ENCODE measurements at places on chromosomes 3 and 15. TPM values are rescaled to one million over a fixed set of nuclear protein-coding genes. Genes with fewer than 3 reads are reported as not detected.

PIERCE2 gene
- 3.5 TPM for polyA plus RNA-seq

ZNF609 gene
- polyA plus RNA-seq: 14.1 TPM

IL5RA gene
- 0.13 TPM for polyA plus RNA-seq

EFCC1 gene
- 1.9 TPM for polyA plus RNA-seq

- H3K4me3 ChIP-seq: no peak overlapping the region
- H3K36me3 ChIP-seq: no peaks in the 10 kb centered on the region
- H3K27ac ChIP-seq: no peak overlapping the region
- H3K4me1 ChIP-seq: no peaks in the 10 kb centered on the region
- peak; percentile 41 for DNase-seq
- no peaks in the 10 kb centered on the region for H3K27me3 ChIP-seq
These were observed 53.0 kb upstream of the HES1 start for GRCh38 chr3:194082743-194083636.

- DNase-seq: no peak
- peaks cover 20% of the 10 kb centered on the region for H3K27me3 ChIP-seq
- H3K4me3 ChIP-seq: no peak overlapping the region
- H3K36me3 ChIP-seq: no peaks in the 10 kb centered on the region
- no peaks in the 10 kb centered on the region for H3K4me1 ChIP-seq
These were observed 136.3 kb upstream of the PRR20G start for GRCh38 chr3:127423856-127424765.

GRCh38 chr3:64459711-64460110, 228.1 kb downstream of the ADAMTS9 start:
- no peak overlapping the region for H3K27ac ChIP-seq
- H3K4me1 ChIP-seq: no peaks in the 10 kb centered on the region
- no peaks in the 10 kb centered on the region for H3K27me3 ChIP-seq
- DNase-seq: no peak

GRCh38 chr3:48140936-48141603, 47.1 kb downstream of the CDC25A start:
- peaks cover 7% of the 10 kb centered on the region for H3K4me1 ChIP-seq
- no peaks in the 10 kb centered on the region for H3K27me3 ChIP-seq
- no peak overlapping the region for H3K4me3 ChIP-seq
- H3K36me3 ChIP-seq: no peaks in the 10 kb centered on the region
- DNase-seq: no peak

DNA sequence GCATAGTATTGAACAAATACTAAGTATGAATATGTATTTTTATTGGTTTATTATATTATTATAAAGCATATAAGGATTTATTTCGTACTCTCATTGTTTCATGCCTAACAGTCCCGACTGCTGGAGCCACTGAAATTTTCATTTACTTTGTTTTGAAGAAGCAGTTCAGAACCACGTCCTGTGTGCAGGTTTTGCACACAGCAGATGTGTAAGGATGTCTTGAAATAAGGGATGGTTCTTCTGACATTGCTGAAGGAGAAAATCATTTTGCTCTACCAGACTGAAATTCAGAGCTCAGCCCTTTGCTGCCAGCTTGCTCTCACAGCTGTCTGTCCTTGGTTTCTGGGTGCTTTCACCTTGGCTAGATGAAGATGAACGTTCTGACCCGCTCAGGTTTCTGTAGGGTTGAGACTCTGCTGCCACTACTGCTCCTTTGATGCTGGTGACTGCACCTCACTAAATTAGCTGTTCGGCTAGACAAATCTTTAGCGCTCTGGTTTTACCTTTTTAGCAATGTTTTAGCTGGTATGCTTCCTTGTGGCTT, 54.2 kb downstream of the UBE2E1 start:
- H3K4me3 ChIP-seq: no peak overlapping the region
- peaks cover 28% of the 10 kb centered on the region for H3K4me1 ChIP-seq
- no peaks in the 10 kb centered on the region for H3K36me3 ChIP-seq
- DNase-seq: no peak
- no peaks in the 10 kb centered on the region for H3K27me3 ChIP-seq

GRCh38 chr3:152818027-152818426, 16.9 kb upstream of the P2RY1 start:
- no peaks in the 10 kb centered on the region for H3K36me3 ChIP-seq
- no peaks in the 10 kb centered on the region for H3K27me3 ChIP-seq
- H3K27ac ChIP-seq: no peak overlapping the region
- H3K4me3 ChIP-seq: no peak overlapping the region
- DNase-seq: no peak

GRCh38 chr15:63818191-63818590, 15.6 kb downstream of the HERC1 start:
- peaks cover 50% of the 10 kb centered on the region for H3K4me1 ChIP-seq
- H3K4me3 ChIP-seq: no peak overlapping the region

- H3K27me3 ChIP-seq: no peaks in the 10 kb centered on the region
- no peaks in the 10 kb centered on the region for H3K4me1 ChIP-seq
- H3K4me3 ChIP-seq: no peak overlapping the region
- no peaks in the 10 kb centered on the region for H3K36me3 ChIP-seq
These were observed 621.5 kb upstream of the ZNF385D start for GRCh38 chr3:22372292-22373062.

DNA sequence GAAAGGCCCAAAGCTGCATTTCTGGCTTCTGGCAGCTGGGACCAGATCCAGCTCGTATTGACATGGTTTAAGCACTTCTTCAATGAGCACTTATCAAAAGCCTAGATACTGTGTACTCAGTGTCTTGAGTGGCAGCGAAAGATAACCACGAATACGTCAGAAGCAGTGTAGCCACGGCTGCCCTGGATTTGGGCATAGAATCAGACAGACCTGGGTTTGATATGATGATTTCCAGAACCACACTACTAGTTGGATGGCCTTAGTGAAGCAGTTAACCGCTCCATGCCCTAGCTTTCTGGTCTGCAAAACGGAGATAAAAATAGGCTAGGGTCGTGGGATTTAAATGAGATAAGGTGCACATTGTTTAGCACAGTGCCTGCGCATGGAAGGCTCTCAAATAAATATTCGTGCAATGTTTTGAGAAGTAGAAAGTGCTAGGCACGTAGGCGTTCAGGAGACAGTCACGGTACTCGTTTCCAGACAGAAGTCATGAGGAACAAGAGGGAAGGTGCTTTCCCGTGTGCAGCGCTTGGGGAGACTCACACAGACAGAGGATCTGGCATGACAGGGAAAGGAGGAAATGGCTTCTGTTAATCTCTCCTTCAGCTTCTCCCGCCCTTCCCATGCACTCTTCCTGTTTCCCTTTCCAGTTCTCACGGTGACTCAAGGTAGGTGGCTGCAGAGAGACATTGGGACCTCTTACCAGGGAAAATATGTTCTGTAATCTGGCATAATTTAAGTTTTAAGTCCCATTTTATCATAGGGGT, 70.3 kb downstream of the CCNL1 start:
- H3K36me3 ChIP-seq: no peaks in the 10 kb centered on the region
- H3K4me3 ChIP-seq: no peak overlapping the region
- H3K4me1 ChIP-seq: peaks cover 25% of the 10 kb centered on the region

- H3K36me3 ChIP-seq: no peaks in the 10 kb centered on the region
- DNase-seq: peak; percentile 68
- H3K27ac ChIP-seq: peak overlapping the region; percentile 52
- H3K4me1 ChIP-seq: peaks cover 10% of the 10 kb centered on the region
- no peaks in the 10 kb centered on the region for H3K27me3 ChIP-seq
- H3K4me3 ChIP-seq: no peak overlapping the region
These were observed 235.9 kb downstream of the LPP start for GRCh38 chr3:188389711-188390342.

DNA sequence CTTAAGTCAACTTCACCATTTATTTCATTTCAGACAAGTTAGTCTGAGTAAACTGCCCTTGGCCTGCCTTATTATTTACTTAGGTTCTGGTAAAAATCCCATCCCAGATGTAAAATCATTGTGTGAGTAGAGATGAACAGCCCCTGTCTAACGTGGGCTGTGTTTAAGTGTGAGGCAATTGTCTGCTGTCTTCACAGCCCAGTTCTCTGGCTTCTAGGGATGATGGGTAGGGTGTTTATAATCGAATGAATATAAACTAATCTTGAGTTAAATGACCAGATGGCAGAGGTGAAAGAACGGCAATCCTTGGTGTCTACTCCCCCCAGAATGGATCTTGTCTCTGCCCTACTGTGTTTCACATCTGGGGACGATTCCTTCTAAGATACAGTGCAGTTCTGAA, 20.8 kb downstream of the PPARG start:
- no peak overlapping the region for H3K4me3 ChIP-seq
- no peaks in the 10 kb centered on the region for H3K4me1 ChIP-seq
- no peaks in the 10 kb centered on the region for H3K27me3 ChIP-seq
- no peak for DNase-seq

DNA sequence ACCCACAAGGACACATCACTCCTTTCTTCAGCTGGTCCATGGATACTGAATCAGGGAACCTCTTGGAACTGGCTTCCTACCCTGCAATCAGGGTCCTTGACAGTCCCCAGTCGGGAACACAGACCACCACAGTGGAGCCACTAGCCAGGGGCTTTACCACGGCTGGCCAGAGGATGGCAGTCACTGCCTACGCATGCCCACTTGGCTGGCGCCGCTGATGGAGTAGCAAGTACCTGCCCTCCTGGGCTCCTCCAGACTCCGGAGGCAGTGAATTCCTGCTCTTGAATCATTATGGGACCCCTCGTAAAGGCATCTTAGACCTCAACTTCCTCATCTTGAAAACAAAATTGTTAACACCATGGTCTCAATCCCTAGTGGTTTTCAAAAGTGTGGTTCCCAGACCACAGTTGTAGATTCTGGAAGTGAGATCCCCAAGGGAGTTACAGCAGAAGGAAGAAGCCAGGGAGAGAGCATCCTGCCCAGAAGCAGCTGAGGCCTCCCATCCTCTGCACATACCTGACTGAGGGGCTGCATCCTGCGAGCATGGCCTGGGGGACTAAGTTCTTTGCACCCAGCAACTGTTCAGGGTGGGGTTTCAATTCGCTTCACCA, 9.1 kb upstream of the SKIC8 start:
- H3K27me3 ChIP-seq: no peaks in the 10 kb centered on the region
- peak; percentile 81 for DNase-seq
- H3K4me1 ChIP-seq: no peaks in the 10 kb centered on the region

DNA sequence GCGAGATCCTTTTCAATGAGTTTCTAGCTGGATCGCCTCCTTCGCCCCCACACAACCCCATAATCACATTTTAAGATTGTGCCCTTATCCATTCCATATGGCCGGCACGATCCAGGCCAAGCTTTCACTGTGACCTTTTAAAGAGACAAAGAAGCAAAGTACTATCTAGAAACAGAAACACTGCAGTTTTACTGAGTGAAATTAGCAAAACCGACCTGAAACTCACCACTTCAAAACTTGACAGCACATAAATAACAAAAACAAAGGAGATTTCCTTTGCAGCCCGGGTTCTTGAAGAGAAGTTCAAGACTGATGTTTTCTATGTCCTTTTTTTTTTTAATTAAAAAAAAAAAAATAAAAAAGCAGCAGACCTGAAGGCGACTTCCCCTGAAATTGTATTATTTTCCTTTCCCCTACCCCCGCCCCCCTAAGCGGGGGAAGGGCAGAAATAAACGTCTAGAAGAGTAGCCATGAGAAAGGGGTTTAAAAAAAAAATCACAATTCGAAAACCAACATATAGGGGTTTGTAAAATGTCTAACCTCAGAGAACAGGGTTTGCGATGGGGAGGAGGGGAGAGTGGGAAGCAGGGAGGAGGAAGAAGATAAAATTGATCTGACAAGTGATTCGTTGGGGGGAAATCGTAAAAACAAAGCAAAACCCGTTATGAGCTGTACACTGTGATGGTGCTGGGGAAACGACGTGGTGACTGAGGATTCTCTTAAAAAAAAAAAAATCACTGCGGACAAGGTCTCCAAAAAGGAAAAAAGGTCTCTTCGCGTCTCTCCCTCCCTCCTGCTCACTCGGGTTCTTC, 1.5 kb downstream of the SATB1 start:
- no peaks in the 10 kb centered on the region for H3K27me3 ChIP-seq
- H3K4me3 ChIP-seq: peak overlapping the region; percentile 98
- no peak overlapping the region for H3K27ac ChIP-seq
- DNase-seq: peak; percentile 31

GRCh38 chr15:57932348-57932747, 133.2 kb downstream of the ALDH1A2 start:
- H3K4me1 ChIP-seq: no peaks in the 10 kb centered on the region
- H3K4me3 ChIP-seq: no peak overlapping the region
- H3K36me3 ChIP-seq: no peaks in the 10 kb centered on the region
- no peak overlapping the region for H3K27ac ChIP-seq
- no peaks in the 10 kb centered on the region for H3K27me3 ChIP-seq

- peak; percentile 66 for DNase-seq
- peak overlapping the region; percentile 39 for H3K4me3 ChIP-seq
- peaks cover 32% of the 10 kb centered on the region for H3K4me1 ChIP-seq
- peak overlapping the region; percentile 85 for H3K27ac ChIP-seq
- H3K27me3 ChIP-seq: no peaks in the 10 kb centered on the region
- no peaks in the 10 kb centered on the region for H3K36me3 ChIP-seq
These were observed 78.9 kb downstream of the IQSEC1 start for GRCh38 chr3:12994357-12994606.
